ENCODE measurements at places on chromosomes 5 and 9. TPM values are rescaled to one million over a fixed set of nuclear protein-coding genes. Genes with fewer than 3 reads are reported as not detected.

The SPINK14 gene
- not detected for total RNA-seq

The BNC2 gene
- not detected for total RNA-seq

The TMEM215 gene
- total RNA-seq, result not detected

DNA sequence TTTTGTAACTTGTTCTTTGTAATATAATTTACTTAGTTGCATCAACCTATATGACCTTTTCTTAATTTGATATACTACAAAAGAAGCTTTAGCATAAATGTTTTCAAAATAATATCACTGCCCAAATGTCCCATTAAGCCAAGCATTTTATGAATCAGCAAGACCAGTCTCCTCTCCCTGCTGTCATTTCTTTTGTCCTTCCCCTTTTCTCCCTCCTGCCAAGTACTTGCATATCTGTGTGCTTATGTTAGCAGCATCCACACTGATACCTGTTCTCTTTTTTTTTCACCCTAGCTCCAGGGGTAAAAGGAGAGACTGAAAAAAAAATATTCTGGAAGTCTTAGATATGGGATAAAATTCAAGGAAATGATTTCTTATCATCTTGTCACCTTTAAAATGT, 69.7 kb downstream of the ZSWIM6 start:
- no peak overlapping the region for H3K27ac ChIP-seq
- H3K4me3 ChIP-seq, result no peak overlapping the region
- peaks cover 31% of the 10 kb centered on the region for H3K4me1 ChIP-seq
- H3K27me3 ChIP-seq, result no peaks in the 10 kb centered on the region

DNA sequence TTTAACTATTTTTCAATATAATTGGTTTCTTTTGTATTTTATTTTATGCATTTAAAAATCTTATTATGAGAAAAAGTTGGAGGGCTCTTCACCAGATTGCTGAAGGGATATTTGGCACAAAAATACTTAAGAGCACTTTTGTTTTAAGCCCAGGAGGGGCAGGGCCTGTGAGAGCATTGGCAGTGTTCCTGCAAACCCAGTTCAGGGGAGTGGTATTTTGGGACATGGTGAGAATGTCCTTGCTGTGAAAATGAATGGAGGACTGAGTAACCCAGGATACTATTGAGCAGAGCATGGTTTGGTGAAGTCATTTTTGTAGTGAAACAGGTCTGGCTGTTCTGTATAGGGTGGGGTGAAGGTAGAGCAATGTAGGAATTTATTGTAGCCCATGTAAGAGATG, 121.4 kb downstream of the KCTD16 start:
- no peaks in the 10 kb centered on the region for H3K36me3 ChIP-seq
- H3K27me3 ChIP-seq, result peaks cover 2% of the 10 kb centered on the region
- no peak overlapping the region for H3K4me3 ChIP-seq
- DNase-seq, result no peak
- H3K4me1 ChIP-seq, result no peaks in the 10 kb centered on the region
- H3K27ac ChIP-seq, result no peak overlapping the region

GRCh38 chr5:77981820-77982219, 205.7 kb upstream of the TBCA start:
- peaks cover 7% of the 10 kb centered on the region for H3K27me3 ChIP-seq
- no peaks in the 10 kb centered on the region for H3K36me3 ChIP-seq
- H3K4me1 ChIP-seq, result no peaks in the 10 kb centered on the region
- no peak overlapping the region for H3K4me3 ChIP-seq
- DNase-seq, result no peak
- H3K27ac ChIP-seq, result no peak overlapping the region

DNA sequence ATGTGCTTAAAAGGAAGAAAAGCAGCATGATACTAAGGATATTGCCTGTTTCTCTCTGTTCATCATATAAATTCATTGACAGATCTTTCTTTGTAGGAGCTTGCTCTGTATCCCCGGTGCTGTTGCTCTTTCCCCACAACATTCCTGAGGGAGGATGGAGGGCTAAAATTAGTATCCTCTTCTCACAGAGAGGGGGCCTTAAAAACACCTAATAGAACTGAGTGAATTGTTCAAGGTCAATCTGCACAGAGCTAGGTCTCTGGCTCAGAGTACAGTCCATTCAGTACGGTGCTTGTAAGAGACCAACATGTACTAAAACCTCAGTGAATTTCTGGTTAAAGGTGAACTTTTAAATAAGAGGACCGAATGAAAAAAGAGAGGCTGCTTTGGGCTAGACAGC, 88.7 kb downstream of the PALM2AKAP2 start:
- H3K36me3 ChIP-seq, result no peaks in the 10 kb centered on the region
- DNase-seq, result no peak
- no peaks in the 10 kb centered on the region for H3K4me1 ChIP-seq
- H3K4me3 ChIP-seq, result no peak overlapping the region
- H3K27ac ChIP-seq, result no peak overlapping the region

All from activated B cell treated with CpG ODN at 0.5 μM for 24 hours (primary cell).